Fibroblast of skin of right biceps (primary cell): ENCODE measurements at places on chromosomes 7 and 10.

GRCh38 chr10:120553911-120554310 is 96.9 kb downstream of the PLPP4 start:
- DNase-seq: no peak

GRCh38 chr7:19305698-19306097 is 160.5 kb upstream of the FERD3L start:
- DNase-seq: peak; percentile 10

DNA sequence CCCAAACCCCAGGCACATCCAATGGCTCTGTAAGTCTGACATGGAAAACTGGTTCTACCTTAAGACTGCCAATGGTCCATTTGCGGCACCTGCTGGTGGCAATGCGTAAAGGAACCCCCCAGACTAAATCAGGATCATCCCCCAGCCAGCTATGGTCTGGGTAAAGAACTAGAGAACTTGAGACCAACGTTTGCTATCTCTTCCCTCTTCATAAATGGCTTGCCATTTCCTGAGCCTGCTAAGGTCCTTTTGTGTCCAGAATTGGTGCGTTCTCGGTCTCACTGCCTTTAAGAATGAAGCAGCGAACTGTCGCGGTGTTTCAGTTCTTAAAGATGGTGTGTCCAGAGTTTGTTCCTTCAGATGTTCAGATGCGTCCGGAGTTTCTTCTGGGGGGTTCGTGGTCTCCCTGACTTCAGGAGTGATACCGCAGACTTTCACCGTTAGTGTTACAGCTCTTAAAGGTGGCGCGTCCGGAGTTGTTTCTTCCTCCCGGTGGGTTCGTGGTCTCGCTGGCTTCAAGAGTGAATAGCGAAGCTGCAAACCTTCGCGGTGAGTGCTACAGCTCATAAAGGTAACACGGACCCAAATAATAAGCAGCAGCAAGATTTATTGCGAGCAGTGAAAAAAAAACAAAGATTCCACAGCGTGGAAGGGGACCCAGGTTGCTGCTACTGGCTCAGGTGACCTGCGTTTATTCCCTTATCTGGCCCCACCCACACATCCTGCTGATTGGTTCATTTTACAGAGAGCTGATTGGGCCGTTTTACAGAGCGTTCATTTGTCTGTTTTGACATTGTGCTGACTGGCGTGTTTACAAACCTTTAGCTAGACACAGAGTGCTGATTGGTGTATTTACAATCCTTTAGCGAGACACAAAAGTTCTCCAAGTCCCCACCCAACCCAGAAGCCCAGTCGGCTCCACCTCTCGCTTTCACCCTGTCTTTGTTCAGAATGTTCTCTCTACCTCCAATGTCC is 95.4 kb downstream of the ELMO1 start:
- DNase-seq: no peak

GRCh38 chr10:123147635-123148413 is at the start of gene HMX2:
HMX2 (plus strand) TSS chr10:123148136; CDS start chr10:123148379, 243 bp downstream.
- no peak for DNase-seq

DNA sequence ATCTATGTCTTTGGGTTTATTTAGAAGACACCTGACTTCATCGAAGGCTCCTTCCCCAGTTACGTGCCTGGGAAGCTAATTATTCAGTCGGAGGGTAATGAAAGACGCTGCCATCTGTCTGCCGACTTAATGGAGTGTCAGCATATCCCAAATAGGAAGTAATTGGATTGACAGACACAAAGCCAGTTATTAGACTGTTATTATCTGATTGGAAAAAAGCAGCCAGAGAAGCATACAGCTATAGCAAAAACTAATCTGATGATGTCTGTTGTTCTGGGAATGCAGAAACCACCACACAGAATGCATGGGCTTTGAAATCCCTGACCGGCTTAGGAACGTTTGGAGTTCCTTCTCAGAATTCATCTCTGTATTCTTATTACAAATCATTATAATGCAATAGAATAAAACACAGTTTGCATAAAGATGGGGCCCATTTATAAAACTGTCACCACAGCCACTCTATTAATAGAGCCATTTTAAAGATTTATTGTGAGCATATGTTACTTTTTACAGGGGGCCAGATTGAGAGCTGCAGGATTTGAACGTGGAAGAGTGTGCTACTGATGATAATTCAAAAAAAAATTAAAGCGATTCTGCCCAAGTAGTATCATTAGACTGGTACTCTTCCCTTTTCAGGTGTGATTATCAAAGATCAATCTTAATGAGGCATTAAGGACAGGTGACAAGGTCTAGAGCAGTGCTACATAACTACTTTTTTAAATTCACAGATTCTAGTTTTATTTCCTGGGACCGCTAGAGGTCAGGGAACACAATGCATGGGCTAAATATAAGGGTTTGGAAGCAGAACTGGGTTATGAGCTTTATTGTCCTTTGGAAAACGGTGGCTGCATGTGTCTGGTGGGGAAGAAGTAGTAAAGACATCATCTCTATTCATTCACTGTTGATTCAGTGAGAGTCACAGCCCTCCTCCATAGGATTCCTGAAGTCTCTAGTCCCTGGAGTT is 330.1 kb upstream of the LRGUK start:
- no peak for DNase-seq

- peak; percentile 70 for DNase-seq
These were observed 180.9 kb downstream of the ADAM12 start for GRCh38 chr10:126207313-126207771.

GRCh38 chr10:14022052-14022451 is 308.7 kb downstream of the FRMD4A start:
- no peak for DNase-seq

GRCh38 chr10:3365630-3366029 is 193.0 kb upstream of the PITRM1 start:
- DNase-seq: no peak

GRCh38 chr7:42650701-42651100 is 261.2 kb downstream of the C7orf25 start:
- no peak for DNase-seq

- no peak for DNase-seq
These were observed 116.4 kb upstream of the NFE2L3 start for GRCh38 chr7:26035552-26035951.

GRCh38 chr7:142098004-142098403 is 13.5 kb upstream of the MGAM2 start:
- DNase-seq: no peak

DNA sequence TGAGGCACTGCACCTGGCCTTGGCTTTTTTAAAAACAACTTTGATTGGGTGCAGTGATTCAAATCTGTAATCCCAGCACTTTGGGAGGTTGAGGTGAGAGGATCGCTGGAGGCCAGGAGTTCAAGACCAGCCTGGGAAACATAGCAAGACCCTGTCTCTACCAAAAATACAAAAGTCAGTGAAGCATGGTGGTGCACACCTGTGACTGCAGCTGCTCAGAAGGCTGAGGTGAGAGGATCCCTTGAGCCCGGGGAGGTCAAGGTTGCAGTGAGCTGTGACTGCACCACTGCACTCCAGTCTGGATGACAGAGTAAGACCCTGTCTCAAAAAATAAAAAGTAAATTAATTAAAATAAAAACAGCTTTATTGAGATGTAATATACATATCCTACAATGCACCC is 84.9 kb downstream of the NPTX2 start:
- no peak for DNase-seq

DNA sequence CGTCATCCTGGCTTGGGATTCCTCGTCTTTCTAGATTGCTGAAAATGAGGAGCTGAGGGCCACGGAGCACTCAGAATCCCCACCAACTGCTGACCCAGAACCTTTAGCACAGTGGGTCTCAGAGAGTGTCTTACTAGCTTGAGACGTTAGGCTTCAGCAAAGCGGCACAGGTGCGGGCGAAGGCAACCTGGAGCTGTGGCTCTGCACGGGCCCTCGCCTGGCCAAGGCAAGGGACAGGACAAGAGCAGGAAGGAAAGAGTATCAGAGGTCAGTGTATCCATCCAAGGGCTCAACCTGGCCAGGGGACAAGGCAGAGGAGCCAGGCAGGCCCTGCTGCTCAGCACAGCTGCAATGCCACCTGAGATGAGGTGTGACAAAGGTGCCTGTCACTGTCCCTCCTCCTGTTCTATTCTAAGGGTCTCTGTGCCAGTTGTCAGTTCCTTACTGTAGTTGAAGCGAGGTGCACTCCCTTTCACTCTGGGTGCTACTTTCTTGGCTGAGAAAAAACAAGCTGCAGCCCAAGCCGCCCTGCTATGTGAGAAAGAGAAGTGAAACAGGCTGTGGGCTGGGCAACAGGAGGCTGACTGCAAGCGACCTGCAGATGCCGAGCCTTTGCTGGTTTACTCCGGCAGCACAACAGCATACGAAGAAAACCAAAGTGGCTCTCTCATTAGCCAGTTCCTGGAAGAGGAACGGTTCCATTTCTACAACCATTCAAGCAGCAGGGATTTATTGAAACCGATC is 33.3 kb upstream of the KDM7A start:
- no peak for DNase-seq

DNA sequence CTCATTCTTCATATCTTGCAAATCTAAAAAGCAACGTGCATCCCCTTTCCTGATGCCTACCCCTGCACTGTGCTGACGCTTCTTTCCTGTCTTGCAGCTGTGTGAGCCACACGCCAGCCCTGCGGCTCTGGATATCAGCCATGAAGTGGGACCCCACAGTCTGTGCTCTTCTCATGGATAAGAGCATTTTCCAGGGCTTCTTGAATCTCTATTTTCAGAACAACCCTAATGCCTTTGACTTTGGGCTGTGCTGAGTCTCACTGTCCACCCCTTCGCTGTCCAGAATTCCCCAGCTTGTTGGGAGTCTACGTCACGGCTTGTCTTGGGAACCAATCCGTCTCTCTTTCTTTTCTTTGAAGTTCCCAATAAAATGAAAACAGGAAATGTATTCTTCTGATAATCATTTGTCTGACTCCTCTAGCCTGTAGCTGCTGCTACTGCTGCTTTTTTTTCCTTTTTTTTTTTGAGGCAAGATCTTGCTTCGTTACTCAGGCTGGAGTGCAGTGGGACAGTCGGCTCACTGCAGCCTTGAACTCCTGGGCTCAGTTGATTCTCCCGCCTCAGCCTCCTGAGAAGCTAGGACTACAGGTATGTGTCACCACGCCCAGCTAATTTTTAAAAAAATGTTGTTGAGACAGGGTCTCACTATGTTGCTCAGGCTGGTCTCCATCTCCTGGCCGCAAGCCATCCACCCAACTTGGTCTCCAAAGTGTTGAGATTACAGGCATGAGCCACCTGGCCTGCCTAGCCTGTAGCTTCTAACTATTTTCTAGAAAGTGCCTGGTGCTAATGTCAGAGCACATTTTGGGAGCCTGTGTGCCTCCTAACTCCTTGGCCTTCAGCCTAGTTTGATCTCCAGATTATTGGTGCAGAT is 30.3 kb downstream of the GSTO2 start:
- peak; percentile 82 for DNase-seq

DNA sequence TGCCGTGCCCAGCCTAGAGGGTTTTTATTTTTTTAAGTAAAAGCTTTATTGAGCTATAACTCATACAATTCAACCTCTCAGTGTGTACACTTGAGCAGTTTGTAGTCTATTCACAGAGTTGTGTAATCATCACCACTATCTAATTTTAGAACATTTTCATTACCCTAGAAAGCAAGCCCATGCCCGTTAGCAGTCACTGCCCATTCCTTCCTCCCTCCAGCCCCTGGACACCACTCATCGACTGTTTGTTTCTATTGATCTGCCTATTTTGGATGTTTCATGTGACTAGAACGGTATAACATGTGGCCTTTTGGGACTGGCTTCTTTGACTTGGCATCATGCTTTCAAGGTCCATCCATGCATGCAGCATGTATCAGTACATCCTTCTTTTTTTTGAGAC is 25.7 kb upstream of the SEC61A2 start:
- DNase-seq: no peak

- no peak for DNase-seq
These were observed 47.2 kb downstream of the MDFIC start for GRCh38 chr7:114969096-114969495.

- no peak for DNase-seq
These were observed 652 bp downstream of the HMX2 start for GRCh38 chr10:123148414-123149161.

- peak; percentile 27 for DNase-seq
These were observed 165.9 kb upstream of the NAMPT start for GRCh38 chr7:106450716-106451115.

DNA sequence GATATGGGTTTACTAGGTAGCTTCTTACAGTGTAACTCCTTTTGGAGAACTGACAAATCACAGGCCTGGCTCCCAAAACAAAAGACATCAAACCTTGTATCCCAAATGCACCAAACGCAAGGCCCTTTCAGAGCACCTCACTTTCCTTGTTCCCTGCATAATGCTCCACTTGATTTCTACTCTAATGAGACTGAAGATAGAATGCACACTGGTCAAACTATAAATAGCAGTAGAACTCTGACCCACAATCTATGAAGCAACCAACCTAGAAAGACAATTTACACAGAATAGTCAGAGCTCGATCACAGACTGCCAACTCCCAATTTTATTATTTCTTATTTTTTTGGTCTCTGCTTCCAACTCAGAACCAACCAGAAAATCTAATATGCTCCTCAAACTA is 214.4 kb downstream of the CACNA2D1 start:
- no peak for DNase-seq

- DNase-seq: no peak
These were observed 128.0 kb downstream of the KCND2 start for GRCh38 chr7:120400806-120401455.

DNA sequence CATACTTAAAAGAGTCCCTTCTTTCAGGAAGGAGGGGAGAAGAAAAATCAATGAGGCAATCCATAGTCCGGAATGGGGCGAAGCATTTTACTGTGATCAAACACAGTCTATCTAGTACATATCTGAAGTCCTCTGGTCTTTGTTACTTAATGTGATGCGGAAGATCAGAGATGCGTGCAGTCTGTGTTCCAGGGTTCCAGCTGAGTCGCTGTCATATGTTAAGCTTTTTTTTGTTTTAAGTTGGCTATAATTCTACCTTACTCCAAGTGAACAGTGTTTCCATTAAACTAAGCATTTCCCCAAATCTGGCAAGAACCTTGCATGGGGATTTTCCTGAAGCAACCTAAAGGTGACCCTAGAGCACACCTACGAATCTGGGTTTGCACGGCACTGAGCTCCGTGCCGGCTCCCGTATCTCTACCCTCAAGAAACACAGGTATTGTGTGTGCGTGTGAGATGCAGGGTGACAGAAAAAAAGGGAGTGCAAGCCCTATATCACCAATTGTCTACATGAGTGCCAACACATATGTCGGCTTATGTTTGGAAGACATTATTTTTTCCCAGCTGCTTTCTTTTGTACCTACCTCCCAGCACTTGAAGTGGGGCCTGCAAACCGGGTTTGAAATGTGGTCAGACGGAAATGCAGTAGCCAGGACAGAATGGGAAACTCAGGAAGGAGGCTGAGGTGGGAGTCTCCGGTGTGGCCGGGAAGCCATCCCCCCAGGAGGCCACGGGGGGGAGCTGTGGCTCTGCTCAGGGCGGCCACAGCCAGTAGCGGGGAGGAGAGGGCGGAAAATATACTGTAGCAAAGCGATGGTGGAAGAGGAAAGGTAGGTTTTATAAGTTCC is 435.8 kb upstream of the MGMT start:
- peak; percentile 20 for DNase-seq

- peak; percentile 59 for DNase-seq
These were observed 72.7 kb downstream of the PLCE1 start for GRCh38 chr10:94066411-94066810.

GRCh38 chr7:107946451-107946850 is 55.5 kb downstream of the DLD start:
- peak; percentile 59 for DNase-seq

- no peak for DNase-seq
These were observed 442.3 kb upstream of the ZMIZ1 start for GRCh38 chr10:78626471-78626870.
